ENCODE measurements at places on chromosomes 7 and 10.

- DNase-seq, result no peak
Measured at GRCh38 chr7:143514487-143514886, 36.8 kb downstream of the TAS2R41 start.

DNA sequence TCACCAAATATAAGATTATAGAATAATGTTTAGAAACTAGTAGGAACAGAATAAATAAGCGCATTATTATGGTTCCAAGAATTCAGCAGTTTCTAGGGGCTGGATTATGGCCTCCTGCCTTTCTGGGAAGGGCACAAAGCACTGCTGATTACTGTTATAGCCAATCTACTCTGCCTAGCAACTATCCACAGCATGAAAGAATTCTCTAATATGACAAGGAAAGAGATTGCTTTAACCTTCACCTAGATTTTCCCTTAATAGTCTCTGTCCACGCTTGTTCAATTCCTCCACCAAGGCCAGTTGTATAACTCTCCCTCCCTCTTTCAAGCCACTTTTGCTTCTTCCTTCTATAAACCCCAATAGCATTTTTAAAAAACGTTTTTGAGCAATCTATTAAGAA is 1033.6 kb upstream of the LRRTM3 start:
- no peak for DNase-seq

- DNase-seq, result no peak
Measured at GRCh38 chr7:46214526-46214925, 293.5 kb upstream of the IGFBP3 start.

GRCh38 chr10:132500781-132501415 is 36.7 kb upstream of the INPP5A start:
- no peak for DNase-seq

- no peak for DNase-seq
Measured at GRCh38 chr7:27179030-27179429, 4.9 kb upstream of the HOXA10 start.

DNA sequence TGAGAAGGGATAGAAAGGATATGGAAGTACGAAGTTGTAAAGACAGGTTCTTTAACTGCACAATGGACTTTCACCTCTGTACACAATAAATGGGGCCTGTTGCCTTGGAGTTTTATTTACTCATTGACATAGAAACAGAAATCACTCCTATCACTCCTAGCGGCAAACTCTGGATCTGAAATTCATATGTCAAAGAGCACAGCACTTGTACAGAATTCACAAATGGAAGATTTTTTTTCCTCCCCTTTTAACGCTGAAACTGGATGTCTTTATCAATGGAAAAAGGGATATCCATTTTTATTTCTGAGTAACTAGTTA is 18.2 kb downstream of the NT5C3A start:
- DNase-seq, result peak; percentile 67

- DNase-seq, result peak; percentile 97
Measured at GRCh38 chr7:51045319-51046102, 262.8 kb upstream of the GRB10 start.

DNA sequence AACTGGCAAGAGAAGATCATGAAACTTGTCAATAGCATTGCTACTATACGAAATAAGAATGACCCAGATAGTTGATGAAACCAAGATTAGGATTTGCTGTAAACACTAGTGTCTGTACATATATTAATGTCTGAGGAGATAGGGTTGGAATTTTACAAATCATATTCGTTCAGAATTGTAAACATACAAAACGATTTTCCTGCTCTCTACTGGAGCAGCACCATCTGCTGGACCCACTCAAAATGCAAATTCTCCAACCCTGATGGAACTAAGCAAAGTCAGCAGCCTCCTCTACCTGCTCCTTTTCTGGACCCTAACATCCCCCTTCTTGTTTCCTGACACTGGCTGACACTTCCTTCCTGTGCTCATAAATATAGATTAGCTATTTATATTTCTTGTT is 29.4 kb upstream of the SGMS1 start:
- DNase-seq, result peak; percentile 83

GRCh38 chr10:95818010-95818409 is 62.0 kb downstream of the ENTPD1 start:
- no peak for DNase-seq

All from PC-3 (cell line).